ENCODE measurements at places on chromosomes 7 and 10.

GRCh38 chr7:92425311-92425947 lies 21.9 kb upstream of the GATAD1 start:
- DNase-seq: no peak

GRCh38 chr7:41786944-41787343 lies 84.1 kb upstream of the INHBA start:
- DNase-seq: no peak

DNA sequence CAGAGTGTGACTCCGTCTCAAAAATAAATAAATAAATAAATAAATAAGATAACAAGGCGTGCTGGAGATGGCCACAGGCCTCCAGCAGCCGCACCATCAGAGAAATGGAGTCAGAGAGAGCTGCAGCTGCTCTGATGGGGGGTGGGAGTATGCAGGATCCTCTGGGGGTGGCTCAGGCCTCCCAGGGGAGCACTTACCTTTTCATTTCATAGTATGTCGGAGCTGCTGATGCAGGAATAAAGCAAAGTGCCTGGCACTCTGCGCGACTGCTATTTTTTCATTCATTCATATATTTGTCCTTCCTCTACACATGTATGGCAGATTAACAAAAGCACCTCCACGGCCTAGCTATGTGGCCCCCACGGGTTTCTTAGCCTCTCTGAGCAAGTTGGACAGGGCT lies 175.9 kb downstream of the CUX1 start:
- no peak for DNase-seq

DNA sequence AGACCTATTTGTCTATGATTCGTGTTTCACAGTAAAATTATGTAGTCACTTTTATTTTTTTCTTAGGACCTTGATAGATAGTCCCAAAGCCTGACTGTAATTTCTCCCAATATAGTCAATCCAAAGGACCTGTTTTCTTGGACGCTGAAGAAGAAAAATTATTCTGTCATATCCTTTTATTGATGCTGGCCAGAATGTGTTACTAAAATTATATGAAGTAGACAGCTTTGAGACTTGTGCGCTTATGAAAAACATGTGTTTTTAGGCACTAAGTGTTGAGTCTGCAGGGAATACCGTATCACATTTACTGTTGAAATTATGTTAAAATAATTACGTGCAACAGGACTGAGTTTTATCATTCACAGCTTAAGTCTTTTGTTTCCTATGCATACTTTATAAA lies 17.9 kb downstream of the TES start:
- no peak for DNase-seq

DNA sequence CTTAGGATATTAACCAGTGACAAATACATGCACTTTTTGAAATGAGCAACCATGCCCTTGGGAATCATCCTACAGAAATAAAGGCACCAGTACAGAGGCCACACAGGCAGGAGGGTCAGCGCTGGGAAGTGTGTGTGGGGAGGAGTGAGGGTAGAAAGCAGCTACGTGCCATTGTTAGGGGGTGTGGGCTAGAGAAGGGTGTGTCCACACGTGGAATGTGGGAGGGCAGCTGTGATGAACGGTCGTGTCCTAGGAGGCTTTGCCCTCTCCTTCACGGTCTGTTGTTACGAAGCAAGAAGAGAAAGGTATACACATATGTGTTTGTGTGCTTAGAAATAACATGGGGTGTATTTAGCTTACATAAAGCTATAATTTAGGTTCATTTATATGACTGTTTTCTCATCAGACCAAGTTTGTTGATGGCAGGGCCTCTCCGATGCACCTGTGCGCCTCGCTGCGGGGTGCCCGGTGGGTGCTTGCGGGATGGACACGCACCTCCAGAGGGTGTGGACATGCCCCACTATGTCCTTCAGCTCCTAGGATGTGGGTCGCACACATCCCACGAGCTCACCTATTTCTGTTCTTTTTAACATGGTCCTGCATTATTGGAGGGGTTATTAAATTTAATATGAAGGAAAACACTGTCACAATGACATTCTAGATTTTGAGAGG lies 16.9 kb upstream of the GET4 start:
- no peak for DNase-seq

GRCh38 chr10:93596539-93596938 lies 4.5 kb downstream of the RBP4 start:
- no peak for DNase-seq

DNA sequence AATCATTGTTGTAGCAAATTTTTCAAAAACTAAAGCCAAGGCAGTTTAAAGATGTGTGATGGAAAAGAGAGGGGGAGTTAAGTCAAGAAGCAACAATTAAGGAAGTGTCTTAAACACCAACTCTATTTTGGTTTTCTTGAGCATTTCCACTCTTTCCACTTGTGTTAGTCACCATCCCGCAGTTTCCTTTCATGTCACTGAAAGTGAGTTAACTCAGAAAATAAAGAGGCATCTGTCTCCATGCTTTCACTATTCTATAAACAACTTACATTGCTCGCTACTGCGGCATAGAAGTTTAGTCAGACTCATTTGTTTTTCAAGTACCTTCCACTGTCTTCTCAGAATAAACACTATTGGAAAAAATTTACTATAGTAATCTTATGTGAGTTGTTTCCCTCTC lies 284.9 kb upstream of the SEMA3D start:
- DNase-seq: no peak

DNA sequence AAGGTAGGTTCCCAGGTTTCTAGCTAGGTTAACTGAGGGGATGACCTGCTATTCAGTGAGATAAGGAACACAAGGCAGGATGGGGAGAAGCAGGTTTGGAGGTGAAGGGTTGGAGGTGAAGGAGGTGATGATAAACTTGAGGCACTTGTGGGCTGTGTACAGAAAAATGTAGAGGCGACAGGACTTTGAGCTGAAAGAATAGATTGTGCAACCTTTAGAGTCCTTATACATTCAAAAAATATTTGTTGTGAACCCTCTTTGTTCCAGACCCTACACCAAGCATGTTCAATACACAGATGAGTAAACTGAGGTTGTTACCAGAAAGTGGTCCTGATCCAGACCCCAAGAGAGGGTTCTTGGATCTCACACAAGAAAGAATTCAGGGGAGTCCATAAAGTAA lies 45.4 kb upstream of the LRGUK start:
- DNase-seq: no peak

- no peak for DNase-seq
Measured at GRCh38 chr10:73218431-73219191, 28.4 kb downstream of the DNAJC9 start.

GRCh38 chr10:48931188-48931587 lies 8.5 kb downstream of the LRRC18 start:
- DNase-seq: no peak

GRCh38 chr10:88810196-88810961 lies 7.8 kb downstream of the LIPM start:
- DNase-seq: peak; percentile 32

DNA sequence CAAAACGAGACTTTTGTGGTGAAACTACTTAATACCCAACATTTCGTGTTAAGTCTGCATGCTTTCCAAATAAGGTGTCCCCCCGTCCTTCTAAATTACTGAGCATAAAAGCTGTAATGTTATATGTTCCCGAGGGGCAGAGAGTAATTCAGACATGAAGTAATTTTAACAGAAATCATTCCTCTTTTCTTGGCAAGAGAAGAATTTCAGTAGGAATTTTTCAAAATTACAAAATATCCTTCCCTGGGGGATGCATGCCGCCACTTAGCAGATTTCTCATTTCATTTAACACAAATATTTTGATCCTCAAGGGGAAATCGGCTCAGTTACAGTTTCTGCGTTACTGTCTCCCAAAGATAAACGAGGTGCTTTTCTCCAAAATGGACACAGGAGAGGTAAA lies 213.2 kb upstream of the RHOBTB1 start:
- no peak for DNase-seq

GRCh38 chr7:11193888-11194287 lies 220.2 kb downstream of the PHF14 start:
- no peak for DNase-seq

- DNase-seq: no peak
Measured at GRCh38 chr10:3495281-3495680, 289.7 kb downstream of the KLF6 start.

DNA sequence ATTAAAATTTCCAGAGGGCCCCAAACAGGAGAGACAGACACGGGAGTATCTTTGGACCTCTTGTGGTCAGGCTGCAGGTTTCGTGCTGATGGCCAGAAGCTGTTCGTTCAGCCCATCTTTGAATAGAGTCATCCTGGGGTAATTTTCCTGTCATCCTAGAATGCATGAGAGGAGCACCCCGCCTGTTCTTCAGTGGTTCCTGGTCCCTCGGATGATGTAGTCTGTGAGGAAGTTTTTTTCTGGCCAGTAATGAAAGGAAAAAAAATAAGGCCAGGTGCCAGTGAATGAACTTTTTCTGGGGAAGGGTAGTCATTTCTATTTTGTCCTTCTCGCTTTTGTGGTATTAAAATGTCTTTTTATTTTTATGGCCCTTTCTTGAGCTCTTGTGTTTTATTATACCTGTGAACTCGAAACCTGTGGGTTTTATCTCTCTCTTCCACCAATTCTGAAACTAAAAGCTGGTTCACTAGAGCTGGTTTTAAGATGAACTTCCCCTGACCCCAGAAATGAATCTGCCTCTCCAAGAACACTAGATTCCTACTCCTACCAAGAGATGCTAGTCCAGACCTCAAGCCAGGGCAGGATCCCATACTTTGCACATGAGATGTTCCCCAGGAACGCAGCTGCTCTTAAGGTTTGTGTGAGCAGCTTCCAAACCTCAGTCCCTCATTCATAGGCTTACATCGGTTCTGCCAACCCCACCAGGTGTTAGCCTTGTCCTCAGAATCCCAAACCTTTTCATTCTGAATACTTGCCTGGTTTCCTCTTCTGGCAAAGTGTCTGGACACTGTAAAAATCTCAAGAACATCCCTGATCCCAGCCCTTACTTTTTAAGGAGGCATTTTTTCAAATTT lies 15.4 kb upstream of the MEST start:
- DNase-seq: no peak

- no peak for DNase-seq
Measured at GRCh38 chr7:139648941-139649425, 125.5 kb downstream of the CLEC2L start.

Data from fibroblast of skin of left quadriceps (primary cell).